DMS53 (cell line): ENCODE measurements at places on chromosomes 12 and 14.

GRCh38 chr12:54579258-54579657, 9.2 kb downstream of the PPP1R1A start:
- no peak for DNase-seq

GRCh38 chr12:99809909-99810308, 162.4 kb downstream of the GARIN6 start:
- no peak for DNase-seq

- no peak for DNase-seq
These were observed 10.2 kb upstream of the TCP11L2 start for GRCh38 chr12:106292339-106292738.

GRCh38 chr12:55847033-55847432, 4.3 kb upstream of the MMP19 start:
- no peak for DNase-seq

- peak; percentile 29 for DNase-seq
These were observed 9.7 kb downstream of the CKB start for GRCh38 chr14:103512701-103513611.
